ENCODE measurements at places on chromosomes 6 and 20.

DNA sequence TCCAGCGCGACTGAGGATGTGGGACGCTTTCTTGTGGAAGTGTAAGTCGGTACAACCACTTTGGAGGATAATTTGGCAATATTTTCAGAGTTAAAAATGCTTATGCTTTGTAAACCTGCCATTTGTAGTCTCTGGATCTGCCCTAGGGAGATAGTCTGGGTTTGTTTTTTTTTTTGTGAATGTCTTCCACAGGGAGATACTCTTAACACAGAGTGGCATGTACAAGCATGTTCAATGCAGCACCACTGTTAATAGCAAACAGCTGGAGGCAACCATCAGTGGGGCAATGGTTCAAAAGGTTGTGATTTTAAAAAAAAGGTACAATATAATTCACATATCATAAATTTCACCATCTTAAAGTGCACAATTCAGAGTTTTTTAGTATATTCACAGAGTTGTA lies 22.4 kb downstream of the SLC9A8 start:
- DNase-seq, result no peak

GRCh38 chr6:155077784-155078183 lies 82.7 kb downstream of the TIAM2 start:
- DNase-seq, result no peak

GRCh38 chr6:35128496-35128895 lies 12.6 kb downstream of the TCP11 start:
- no peak for DNase-seq

DNA sequence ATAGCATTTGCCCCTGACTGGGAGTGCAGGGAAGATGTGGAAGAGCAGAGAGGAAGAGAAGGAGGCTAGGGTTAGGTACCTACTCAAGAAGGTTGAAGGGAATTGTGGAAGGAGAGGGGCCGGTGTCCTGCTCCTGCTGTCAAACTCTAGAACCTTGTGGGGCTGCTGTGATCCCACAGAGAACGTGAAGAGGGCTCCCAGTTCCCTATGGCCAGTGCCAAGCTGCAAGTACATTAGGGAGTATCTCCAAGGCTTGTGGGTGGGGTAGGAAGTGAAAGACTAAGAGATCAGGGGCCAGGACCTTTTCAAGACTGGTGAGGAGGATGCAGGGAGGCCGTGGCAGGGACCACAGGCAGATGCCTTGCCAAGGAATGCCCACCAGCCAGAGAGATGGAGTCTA lies 263.4 kb downstream of the CDH26 start:
- no peak for DNase-seq

- no peak for DNase-seq
Observed at GRCh38 chr6:122154155-122154554, 245.3 kb upstream of the HSF2 start.

GRCh38 chr6:73560182-73560732 lies 39.4 kb upstream of the EEF1A1 start:
- no peak for DNase-seq
